ENCODE measurements at places on chromosomes 6 and 20. TPM values are rescaled to one million over a fixed set of nuclear protein-coding genes. Genes with fewer than 3 reads are reported as not detected.

Gene MOG
- not detected for total RNA-seq

Gene C6orf132
- total RNA-seq, result not detected

DNA sequence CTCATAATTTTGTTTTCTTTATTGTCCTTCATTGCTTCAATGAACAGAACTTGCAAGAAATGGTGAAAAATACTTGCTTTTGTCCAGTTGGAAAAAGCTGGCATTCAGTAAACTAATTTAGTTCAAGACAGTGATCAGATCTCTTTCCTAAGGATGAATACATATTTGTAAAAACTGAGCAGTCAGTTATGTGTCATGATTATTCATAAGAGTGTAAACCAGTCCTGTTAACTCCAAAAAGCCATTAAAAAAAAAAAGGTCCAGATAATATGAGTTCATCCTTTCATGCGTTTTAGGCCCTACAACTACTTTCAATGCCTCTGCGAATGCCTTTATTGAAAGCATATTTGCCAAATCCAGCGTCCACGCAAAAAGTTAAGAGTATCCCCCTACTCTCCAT is 609 bp downstream of the PGM3 start:
- DNase-seq, result no peak

DNA sequence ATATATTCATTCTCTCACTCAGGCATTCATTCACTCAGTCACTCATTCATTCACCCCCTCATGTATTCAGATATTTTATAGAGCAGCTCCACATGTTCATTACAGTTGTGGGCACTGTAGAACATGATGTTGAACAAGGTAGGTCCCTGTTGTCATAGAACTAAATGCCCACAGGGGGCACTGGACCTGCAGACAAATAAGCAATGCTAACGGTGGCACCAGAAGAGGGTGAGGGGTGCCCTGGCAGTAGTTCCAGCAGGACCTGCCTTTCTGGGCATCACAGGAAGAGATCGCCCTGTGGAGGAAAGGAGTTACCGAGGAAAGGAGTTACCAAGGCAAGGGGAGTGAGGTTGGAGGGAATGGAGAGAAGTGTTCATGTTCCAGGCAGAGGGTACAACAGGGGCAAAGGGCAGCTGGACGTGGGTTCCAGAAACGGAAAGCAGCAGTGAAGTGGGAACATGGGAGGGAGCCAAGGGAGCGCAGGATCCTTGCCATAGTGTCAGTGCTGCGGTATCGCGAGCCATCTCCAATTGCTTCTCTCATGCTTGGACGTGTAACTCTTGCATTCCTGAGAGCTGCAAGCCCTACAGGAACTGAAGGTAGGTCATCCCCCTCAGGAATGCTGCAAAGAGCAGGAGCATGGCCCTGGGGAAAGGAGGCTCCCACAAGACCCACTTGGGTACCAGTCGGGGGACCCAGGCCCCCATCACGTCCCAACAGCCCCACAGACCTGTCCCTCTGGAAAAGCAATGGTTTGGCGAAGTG is 128.2 kb downstream of the EDN3 start:
- DNase-seq, result no peak

DNA sequence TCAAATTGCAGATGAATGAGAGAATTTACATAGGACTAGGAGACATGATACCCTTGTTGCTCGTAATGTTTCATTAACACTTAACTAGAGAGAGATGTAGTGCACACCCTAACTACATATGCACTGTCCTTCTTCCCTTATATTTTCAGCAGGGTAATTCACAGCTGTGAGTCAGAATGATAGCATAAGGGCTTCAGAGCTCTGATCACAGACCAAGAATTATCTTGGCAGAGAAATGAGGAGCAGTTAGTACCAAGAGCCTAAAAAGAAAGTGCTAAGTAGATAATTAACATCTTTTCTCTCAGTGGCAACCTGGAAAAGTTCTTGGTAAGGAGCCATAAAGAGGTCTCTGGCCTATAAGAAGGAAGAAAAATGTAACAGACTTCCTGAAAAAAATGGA is 35.8 kb downstream of the GRIK2 start:
- no peak for DNase-seq

Gene SLC24A3
- not detected for total RNA-seq

DNA sequence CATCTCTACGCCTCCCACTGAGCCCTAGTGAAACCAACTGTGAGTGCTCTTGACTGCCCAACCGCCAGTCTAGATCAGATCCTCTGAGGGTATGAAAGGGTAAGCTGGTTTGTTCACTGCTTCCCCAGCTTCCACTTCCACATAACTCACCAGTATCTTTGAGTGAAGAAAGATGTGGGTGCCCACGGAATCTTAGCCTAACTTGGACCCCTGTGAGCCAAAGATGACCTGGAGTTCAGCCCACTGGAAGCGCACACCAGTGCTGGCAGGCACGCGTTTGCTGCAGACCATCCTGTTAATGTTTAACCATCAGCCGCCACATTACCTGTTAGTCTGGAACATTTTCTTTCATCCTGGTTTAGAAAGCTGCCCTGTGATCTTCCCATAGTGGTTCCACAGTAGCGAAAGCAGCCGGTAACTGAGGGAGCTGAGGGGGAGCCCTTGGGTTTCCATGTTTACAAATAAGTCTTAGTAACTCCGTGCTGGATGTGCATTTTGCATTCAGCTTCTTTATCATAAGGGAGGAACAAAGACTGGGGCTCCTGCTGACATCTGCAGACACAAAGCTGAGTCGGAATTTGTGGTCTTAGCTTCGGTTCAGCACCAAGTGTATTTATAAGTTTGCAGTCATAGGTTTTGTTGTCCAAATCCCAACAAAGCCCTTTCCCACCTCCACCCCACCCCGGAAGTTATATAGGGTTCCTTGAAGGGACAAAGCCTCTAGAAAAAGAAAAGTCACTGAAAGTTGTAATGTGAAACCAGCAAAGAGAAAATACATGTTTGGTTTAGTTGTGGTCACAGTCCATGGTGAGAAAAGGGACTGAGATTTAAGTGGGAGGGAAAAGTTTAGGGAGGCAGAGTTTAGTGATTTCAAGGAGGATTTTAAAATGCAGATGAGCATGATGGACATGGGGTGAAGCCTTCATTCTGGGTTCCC is 71.0 kb downstream of the SSR1 start:
- peak; percentile 77 for DNase-seq

Gene PNPLA1
- not detected for total RNA-seq

- DNase-seq, result peak; percentile 70
Measured at GRCh38 chr6:142846883-142847287, 98.1 kb downstream of the HIVEP2 start.

DNA sequence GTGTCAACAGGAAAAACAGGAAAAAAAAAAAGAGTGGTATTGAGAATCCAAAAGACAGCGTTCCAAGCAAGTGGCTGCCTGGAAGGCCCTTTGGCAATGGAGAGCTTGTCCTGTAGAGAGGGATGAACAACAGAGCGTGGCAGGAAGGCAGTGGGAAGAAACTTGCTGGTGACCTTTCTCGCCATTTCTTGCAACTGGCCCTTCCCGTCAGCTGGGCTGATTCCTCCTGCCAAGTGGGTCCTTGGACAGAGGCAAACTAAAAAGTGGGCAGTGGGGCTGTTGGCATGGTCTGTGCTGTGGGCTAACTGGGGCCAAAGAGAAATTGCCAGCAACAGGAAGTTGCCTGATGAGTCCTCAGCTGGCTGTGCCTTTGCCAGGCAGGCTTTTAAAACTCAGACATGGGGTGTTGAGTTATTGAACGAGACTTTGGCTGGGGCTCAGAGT is 43.9 kb upstream of the CLDN20 start:
- no peak for DNase-seq

DNA sequence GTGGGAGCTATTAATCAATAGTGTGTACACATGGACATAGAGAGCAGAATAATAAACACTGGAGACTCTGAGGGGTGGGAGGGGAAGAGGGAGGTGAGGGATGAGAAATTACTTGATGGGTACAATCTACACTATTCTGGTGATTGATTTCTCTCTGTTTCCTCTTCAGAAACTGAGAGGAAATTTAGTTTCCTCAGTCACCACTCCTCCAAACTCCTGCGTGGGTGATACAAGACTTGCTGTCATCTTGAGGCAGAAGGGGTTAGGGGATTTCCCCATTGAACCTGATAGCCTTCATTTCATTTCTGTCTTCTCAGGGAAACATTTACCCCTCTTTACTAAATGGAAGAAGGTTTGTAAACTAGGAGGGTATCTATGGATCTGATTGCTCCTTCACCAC is 84.3 kb upstream of the ESR1 start:
- no peak for DNase-seq

- no peak for DNase-seq
Measured at GRCh38 chr20:50995506-50995905, 27.4 kb downstream of the KCNG1 start.

Gene CENPB
- total RNA-seq, result 144 TPM

Gene HLA-DRB5
- not detected for total RNA-seq

Gene SAMD5
- 16.2 TPM for total RNA-seq

DNA sequence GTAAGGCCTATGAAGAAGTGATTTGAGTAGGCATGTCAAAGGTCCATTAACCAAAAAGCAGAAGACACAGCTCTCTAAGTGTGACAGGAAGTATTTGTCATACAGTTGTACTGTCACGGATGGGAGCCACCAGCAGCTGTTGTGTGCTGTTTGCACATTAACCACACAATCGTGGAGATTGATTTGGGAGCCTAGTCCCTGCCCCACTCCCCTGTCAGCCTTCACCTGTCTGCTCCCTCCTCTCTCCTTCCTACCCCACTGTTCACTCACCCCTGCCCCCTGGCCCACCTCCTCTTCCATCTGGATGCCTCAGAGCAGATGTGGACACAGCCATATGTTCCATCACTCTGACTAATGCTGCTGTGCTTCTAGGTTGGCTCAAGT is 124.7 kb upstream of the SPACA1 start:
- DNase-seq, result no peak

DNA sequence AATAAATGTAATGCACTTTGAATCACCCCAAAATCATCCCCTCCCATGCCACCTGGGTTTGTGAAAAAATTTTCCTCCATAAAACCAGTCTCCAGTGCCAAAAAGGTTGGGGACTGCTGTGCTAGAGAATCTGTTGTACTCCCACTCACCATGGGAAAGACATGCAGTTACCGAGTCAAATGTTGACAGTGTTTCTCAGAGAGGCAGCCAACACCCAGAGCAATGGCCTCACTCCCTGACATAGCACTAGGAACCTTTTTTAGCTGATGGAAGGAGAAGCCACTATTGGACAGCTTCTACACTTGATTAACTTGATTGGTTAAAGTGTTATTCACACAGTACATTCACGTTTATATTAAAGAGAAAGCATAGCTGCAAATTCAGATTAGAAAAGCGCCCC is 59.8 kb upstream of the MANEA start:
- no peak for DNase-seq

Gene TMEM170B
- total RNA-seq, result under 0.01 TPM

Gene TRIM38
- 7.0 TPM for total RNA-seq

DNA sequence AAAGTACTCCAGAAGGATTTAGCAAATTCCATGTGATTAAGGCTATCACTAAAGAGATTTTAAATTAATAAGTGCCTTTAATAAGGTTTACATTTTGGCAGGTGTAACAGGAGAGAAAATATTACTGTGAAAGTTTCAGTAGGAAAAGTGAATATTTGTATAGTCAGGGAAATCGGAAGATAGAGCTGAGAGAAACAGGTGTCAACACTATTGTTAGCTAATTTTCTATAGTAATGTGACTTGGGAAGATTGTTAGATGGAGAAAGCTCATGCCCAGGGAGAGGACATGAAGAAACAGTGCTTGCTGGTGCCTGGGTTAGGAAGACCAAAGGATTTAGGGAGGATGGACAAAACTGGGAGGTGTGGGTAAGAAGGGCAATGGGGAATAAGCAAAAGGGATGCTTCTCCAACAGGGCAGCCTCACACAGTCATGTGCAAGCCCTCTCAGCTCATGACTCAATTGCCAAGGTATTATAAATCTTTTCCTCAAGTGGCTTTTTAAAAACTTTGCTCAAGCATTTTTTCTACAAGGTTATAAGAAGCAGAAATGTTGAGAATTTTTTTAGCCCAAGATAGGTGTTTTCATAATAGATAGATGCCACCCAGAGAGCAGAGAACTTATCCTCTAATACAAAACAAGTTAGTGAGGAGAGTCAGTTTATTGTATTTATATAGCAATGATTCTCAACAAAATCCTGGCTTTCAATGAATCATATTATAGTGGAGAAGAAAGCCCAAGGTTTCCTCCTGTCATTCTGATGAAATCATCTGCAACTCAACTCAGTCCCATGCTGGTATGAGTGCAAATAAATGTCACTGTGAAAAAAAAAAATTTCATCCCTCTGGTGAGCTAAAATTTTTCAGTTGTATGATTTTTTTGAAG is 325.2 kb upstream of the NT5E start:
- no peak for DNase-seq

DNA sequence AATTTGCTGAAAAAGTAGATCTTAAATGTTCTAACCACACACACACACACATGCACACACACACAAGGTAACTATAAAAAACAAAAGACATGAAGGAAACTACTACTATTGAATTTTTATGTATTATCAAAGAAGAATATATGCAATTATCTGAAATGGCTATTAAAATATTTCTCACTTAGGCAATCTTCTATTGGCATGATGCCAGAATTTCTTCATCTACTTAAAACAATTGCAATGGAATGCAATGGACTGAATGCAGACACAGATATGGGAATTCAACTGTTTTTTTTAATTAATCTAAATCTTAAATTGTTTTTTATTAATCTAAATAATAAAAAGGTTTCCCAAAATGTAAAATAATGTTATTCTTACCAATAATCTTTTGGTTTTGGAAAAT is 152.6 kb upstream of the SMLR1 start:
- DNase-seq, result no peak

- DNase-seq, result no peak
Measured at GRCh38 chr20:58277578-58278472, 31.7 kb upstream of the RAB22A start.

- DNase-seq, result no peak
Measured at GRCh38 chr6:131917763-131918649, 33.2 kb downstream of the CCN2 start.

DNA sequence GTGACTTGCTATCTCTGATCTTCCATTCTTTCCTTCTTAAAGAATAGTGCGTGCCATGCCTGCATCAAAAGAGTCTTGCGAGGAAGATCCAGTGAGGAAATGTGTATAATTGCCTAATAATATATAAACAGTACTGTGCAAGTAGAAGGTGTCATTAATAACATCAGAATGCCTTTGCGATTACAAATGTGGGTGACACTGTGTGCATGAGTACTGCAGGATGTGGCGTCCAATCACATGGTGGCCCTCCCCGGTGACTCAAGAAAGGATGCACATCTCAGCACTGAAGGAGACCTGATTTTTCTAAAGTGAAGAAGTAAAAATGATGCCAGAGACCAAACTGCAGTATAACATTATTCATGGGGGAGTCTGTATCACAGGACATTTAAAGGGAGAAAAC is 107.5 kb upstream of the EDN1 start:
- no peak for DNase-seq

- DNase-seq, result no peak
Measured at GRCh38 chr6:140623498-140623897, 1249.0 kb upstream of the CITED2 start.

GRCh38 chr20:8242066-8242465 is 110.0 kb downstream of the PLCB1 start:
- no peak for DNase-seq

Measured in SJSA1 (cell line).